Stimulated activated CD4-positive, alpha-beta T cell treated with anti-CD3 and anti-CD28 coated beads, Interleukin-12 subunit alpha, Interleukin-12 subunit beta, amount 100 ng/mL, for 48 hours (primary cell): ENCODE measurements at places on chromosomes 16 and 17.

DNA sequence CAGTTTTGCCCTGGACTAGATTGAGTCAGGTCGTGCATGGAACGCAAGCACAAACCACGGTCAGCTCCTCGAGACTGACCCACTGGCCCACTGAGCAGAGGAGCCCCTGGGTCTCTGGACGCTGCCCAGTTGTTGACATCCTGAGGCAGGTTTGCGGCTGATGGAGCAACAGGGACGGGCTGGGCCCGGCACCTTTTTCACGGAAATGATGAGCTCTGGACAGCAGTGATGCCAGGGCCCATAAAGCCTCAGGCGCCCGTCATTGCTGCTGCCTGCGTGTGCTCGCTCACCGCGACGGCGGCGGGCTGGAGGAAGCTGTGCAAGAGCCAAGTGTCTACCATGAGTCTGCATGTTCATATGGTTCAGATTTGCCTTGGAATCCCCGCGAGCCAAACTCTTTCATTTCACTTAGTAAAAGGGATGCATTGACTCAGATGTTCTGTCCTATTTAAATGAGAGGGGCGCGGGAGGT lies 30.8 kb upstream of the CRISPLD2 start:
- DNase-seq: no peak

GRCh38 chr16:89697616-89698331 lies 3.7 kb downstream of the SPATA2L start:
- DNase-seq: no peak

DNA sequence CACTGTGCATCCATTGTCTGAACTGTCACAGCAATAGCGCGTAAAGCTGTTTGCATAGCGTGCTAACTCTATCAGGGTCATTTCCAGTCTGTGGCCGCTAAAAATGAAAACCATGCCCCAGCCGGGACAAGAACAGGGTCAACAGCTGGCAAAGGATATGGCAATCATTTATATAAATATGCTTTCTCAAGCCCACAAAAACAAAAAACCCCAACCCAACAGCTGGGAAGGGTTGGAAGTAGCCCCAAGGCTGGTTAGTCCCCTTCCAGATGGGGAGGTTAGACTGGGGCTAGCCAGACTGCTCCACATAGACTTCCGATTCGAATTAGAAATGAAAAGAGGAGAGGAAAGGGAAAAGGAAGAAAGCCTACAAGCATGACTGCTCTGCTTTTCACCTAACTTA lies 203.3 kb upstream of the TBX2 start:
- no peak for DNase-seq

- DNase-seq: no peak
These were observed 119.6 kb upstream of the HAS3 start for GRCh38 chr16:68985855-68986254.

DNA sequence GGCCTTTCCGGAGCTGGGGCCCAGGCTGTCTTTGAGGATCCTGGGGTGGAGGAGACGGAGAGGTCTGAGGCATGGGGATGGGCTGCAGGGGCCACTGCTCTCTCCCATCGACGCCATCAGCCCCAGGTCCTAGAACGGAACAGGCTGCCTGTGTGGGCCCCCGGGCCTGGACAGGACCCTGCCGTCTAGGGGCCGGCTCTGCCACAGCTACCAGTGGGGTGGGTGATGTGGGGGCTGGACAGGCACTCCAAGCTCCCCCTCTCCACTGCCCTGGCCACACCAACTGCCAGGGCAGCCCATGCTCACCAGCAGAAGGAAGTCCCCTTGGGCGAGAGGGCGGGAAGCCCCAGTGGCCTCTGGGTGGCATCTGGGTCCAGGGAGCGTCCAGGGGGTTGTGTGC lies 37.8 kb downstream of the ENGASE start:
- no peak for DNase-seq

GRCh38 chr17:35849469-35850348 lies 19.0 kb downstream of the HEATR9 start:
- DNase-seq: peak; percentile 59

- DNase-seq: no peak
These were observed 70.8 kb downstream of the ELAC2 start for GRCh38 chr17:12947047-12947446.
